ENCODE measurements at places on chromosomes 7 and 10. TPM values are rescaled to one million over a fixed set of nuclear protein-coding genes. Genes with fewer than 3 reads are reported as not detected.

Gene CEP41
- 0.87 TPM for total RNA-seq

Gene MSS51
- 2.5 TPM for total RNA-seq

Gene FKBP6
- not detected for total RNA-seq

Gene TET1
- total RNA-seq = 1.2 TPM

Gene ITGA8
- total RNA-seq = 55.8 TPM

Gene MUC3A
- total RNA-seq = 1.2 TPM

Gene GLCCI1
- total RNA-seq = 60.9 TPM

Gene SFTPA2
- total RNA-seq = 594 TPM

Gene MUC12
- total RNA-seq = not detected

Gene SGCE
- 78.7 TPM for total RNA-seq

Gene HECW1
- 11.1 TPM for total RNA-seq

Gene TMEM139
- 2.9 TPM for total RNA-seq

Gene RTKN2
- total RNA-seq = 0.58 TPM

Gene MEST
- total RNA-seq = 3.1 TPM

Gene OR2A1
- not detected for total RNA-seq

Gene AKR1C8
- total RNA-seq = not detected

Gene CPA2
- 4.1 TPM for total RNA-seq

Gene GRID2IP
- total RNA-seq = not detected

Gene LIPJ
- total RNA-seq = not detected

Gene PPP1R3C
- total RNA-seq = 39.1 TPM

Gene GTF2IRD1
- 19.6 TPM for total RNA-seq

Gene HABP2
- total RNA-seq = 2.2 TPM

Gene NOD1
- total RNA-seq = 2.3 TPM

Gene GNGT1
- total RNA-seq = not detected

Gene PDGFA
- 11.1 TPM for total RNA-seq

Gene SUV39H2
- 5.9 TPM for total RNA-seq

Gene NME8
- not detected for total RNA-seq

Gene GIMAP5
- total RNA-seq = 20.9 TPM

Gene PDE1C
- 19.3 TPM for total RNA-seq

Gene WIPF3
- not detected for total RNA-seq

Gene REEP3
- 90.4 TPM for total RNA-seq

Gene LBX1
- not detected for total RNA-seq

All from stomach (tissue), 19 donors.